Hindlimb muscle (tissue), 1 donor: ENCODE measurements at places on chromosomes 3 and 15. TPM values are rescaled to one million over a fixed set of nuclear protein-coding genes. Genes with fewer than 3 reads are reported as not detected.

CFAP44 gene
- 4.7 TPM for polyA plus RNA-seq

GRCh38 chr3:27666708-27667107, 55.4 kb downstream of the EOMES start:
- DNase-seq, result peak; percentile 61

FSTL1 gene
- 471 TPM for polyA plus RNA-seq

ZDHHC19 gene
- polyA plus RNA-seq, result 0.27 TPM

ARGFX gene
- polyA plus RNA-seq, result not detected

- DNase-seq, result no peak
These were observed 20.5 kb upstream of the FGD5 start for GRCh38 chr3:14798231-14798630.

GRCh38 chr3:62554264-62554799, 181.0 kb upstream of the FEZF2 start:
- no peak for DNase-seq

DNA sequence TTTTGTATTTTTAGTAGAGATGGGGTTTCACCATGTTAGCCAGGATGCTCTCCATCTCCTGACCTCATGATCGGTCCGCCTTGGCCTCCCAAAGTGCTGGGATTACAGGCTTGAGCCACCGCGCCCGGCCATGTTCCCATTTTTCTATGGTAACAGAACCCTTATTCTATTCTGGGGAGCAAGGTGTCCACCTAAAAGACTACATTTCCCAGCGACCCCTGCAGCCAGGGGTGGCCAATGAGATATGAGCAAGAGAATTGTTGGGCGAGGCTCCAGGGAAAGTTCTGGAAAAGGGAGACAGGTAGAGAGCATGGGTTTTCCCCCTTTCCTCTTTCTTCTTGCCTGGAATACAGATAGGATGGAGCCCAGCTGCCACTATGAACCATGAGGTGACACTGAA, 96.9 kb downstream of the LINGO1 start:
- no peak for DNase-seq

GRCh38 chr15:70277556-70277955, 179.8 kb upstream of the TLE3 start:
- no peak for DNase-seq

- no peak for DNase-seq
These were observed 1.8 kb downstream of the DAPK2 start for GRCh38 chr15:64044300-64045100.

RTP3 gene
- 0.25 TPM for polyA plus RNA-seq

CLRN1 gene
- polyA plus RNA-seq, result 0.19 TPM

DNA sequence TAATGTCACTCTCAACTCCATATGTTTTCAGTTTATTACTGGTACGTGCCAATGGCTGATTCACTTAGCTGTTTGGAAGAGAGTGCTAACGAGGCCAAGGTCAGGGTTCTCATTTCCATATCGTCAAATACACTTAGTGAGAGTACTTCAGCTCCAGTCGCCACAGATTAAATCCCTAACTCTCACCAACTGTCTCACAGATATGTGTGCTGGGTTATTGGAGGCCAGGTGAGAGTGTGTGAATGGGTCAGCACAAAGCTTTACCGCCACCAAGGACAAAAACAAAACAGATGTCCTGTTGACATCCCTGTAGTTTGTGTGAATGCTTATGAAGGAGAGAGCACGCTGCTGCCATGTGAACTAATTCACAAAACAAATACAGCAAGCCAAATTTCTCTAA, 133.5 kb upstream of the TBL1XR1 start:
- no peak for DNase-seq

DNA sequence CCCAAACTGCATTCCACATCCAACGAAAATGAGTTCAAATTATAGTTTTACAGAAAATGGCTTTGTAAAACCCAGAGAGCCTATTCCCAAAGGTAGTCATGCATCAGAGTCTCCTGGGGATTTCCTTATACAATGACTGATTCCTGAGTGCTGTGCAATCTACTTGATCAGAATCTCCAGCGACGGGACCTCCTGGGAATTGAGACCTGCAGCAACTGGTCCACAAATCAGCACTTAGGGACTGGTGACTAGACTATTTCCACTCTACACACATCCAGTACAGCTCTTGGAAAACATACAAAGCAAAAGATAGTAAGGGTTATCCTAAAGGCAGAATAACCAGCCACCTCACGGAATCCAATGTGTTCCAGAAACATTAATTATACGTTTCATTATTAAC, 871.0 kb upstream of the CFAP20DC start:
- DNase-seq, result no peak

GRCh38 chr3:155872904-155873646, 2.6 kb downstream of the GMPS start:
- DNase-seq, result no peak

GRCh38 chr3:37217098-37217849, 42.9 kb upstream of the LRRFIP2 start:
- no peak for DNase-seq

DNA sequence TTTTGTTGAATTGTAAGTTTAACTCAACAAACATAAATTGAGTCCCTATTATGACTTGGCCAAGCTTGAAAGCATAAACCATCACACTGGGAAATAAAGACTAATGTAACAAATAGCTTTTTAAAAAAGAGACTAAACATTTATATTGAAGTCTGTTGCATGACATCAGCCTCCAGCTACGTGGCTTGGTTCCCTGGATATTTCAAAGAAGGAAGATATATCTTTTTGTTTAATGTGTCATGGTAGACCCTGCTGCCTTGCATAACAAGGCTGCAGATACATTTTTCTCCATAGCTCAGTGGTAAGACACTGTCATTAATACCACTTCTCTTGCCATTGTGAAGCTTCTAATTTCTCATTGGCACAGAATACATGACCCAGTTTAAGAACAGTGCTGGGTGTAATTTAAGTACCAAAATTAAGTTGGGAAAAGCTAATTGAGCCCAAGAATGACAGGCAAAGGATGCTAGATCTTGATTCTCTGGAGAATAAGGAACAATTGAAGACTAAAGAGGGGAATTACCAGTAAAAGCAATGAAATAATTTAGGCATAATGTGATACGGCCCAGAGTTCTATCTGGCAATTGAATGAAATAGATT, 14.0 kb downstream of the RCN2 start:
- DNase-seq, result no peak

TMEM266 gene
- polyA plus RNA-seq, result 0.97 TPM

- no peak for DNase-seq
These were observed 94.1 kb upstream of the MRPL3 start for GRCh38 chr3:131596884-131597283.

RARRES1 gene
- polyA plus RNA-seq, result 3.3 TPM

KBTBD13 gene
- 1.7 TPM for polyA plus RNA-seq

GRCh38 chr3:142586803-142587406, 8.4 kb upstream of the ATR start:
- DNase-seq, result peak; percentile 26

CPLX3 gene
- polyA plus RNA-seq, result not detected

DNA sequence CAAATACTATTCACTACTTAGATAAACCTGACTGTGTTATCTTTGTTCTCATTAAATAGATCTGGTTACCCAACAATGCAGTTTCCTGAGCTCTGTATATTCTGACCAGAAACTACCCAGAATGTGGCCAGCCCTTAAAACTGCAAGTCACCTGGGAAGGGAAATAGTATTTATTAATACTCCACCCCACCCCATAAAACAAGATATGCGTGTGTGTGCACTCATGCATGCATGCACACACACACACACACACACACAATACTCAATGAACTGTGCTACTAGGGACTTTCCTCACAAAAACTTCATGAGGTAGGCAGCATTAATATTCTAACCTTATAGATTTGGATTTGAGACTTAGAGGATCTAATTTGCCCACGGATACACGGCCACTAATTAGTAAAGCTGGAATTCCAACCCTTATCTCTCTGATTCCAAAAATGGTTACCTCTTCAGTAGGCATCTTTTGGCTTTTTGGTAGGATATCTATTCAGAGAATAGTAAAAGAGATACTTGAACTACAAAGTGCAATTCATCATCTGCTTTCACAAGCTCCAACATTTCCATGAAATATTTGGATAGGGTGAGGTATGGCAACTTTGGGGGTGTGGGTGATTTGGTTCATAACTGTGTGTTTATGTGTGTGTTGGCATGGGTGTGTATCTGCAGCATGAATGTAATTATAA, 197.0 kb upstream of the CFAP20DC start:
- DNase-seq, result no peak

- no peak for DNase-seq
These were observed 52.3 kb downstream of the KBTBD12 start for GRCh38 chr3:127967316-127967715.

DNA sequence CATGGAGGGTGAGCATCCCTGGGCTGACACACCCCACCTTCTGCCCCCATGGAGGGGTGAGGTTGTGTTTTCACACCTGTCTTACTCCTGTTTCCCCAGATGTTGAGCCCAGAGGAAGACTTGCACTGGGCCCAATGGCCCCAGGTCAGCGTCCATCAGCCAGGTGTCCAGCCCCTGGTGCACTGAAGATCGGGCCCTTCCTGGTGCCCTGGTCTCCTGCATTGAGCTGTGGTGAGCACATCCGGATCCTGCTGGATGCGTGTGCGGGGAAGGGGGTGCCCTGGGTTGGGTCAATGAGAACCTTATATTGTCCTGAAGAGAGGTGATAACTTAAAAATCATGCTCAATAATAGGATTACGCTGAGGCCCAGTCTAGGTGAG, 227.3 kb downstream of the SNRPN start:
- DNase-seq, result no peak

UROC1 gene
- 0.14 TPM for polyA plus RNA-seq

- DNase-seq, result no peak
These were observed 295.9 kb upstream of the RGMA start for GRCh38 chr15:93384886-93385285.

DNA sequence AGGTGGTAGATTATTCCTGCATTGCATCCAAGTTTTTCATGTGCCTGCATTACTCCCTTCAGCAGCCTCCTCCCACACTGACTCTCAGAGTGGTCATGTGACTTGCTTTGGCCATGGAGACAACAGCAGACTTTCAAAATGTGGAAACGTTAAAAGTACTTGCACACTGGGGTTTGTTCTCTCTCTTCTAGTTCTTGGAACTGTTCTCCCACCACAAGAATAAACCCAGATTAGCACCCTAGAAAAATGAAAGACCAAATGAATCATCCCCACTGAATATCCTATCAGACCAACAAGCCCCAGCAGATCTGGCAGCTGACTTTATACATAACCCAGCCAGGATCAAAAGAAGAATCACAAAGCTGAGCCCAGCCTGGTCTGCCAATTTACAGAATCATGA, 398.5 kb downstream of the VPS13C start:
- DNase-seq, result no peak

GRCh38 chr3:197298341-197298944, at the start of gene DLG1:
DLG1 (minus strand) TSS chr3:197298612; CDS start chr3:197297204, 1,408 bp downstream.
- peak; percentile 85 for DNase-seq

MME gene
- 5.3 TPM for polyA plus RNA-seq

- peak; percentile 21 for DNase-seq
These were observed 29.8 kb downstream of the CCR3 start for GRCh38 chr3:46272028-46272451.
